ENCODE measurements at places on chromosomes 5 and 9. TPM values are rescaled to one million over a fixed set of nuclear protein-coding genes. Genes with fewer than 3 reads are reported as not detected.

The SPRY4 gene
- 21.5 TPM for total RNA-seq

The AUH gene
- 47.6 TPM for total RNA-seq

DNA sequence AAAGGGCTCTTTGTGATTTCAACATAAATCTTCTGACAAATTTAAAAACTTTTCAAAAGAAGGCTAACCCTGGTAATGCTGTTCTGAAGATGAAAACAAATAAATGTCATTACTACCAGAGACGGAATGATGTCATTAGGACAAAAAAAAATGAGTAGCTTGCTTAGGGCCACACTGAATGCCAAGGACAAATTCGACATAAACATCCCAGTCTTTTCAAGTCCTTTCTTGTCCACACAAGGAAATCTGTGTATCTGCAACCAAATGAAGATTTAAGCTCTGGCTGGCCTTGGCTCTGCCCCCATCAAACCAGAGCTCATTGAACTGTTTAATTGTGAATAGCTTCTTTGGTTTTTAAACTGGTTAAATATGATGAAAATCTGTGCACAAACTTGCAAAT is 592.7 kb downstream of the TLE1 start:
- H3K4me3 ChIP-seq: no peak overlapping the region
- no peaks in the 10 kb centered on the region for H3K4me1 ChIP-seq
- no peak overlapping the region for H3K27ac ChIP-seq
- no peaks in the 10 kb centered on the region for H3K36me3 ChIP-seq
- no peak for DNase-seq
- H3K27me3 ChIP-seq: no peaks in the 10 kb centered on the region

DNA sequence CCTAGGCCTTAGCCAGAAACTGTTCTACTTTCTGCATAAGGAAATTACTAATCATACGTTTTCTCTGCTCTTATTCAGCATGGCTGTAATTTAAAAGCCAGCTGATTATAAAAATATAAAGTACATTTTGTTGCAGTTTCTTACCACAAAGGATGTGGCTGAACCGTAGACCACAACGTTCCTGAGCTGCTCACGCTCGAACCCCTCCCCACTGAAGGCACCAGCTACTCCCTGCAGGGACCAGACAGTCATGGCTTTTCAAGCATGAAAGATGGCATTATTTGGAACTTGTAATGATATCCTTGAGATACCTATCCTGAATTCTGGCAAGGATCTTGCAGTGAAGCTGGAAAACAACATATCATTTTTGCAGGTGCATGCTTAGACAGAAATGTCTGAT is 91.8 kb upstream of the DMRT1 start:
- H3K4me1 ChIP-seq: no peaks in the 10 kb centered on the region
- DNase-seq: no peak
- no peaks in the 10 kb centered on the region for H3K27me3 ChIP-seq
- H3K36me3 ChIP-seq: no peaks in the 10 kb centered on the region

- no peaks in the 10 kb centered on the region for H3K27me3 ChIP-seq
- no peak overlapping the region for H3K4me3 ChIP-seq
- H3K27ac ChIP-seq: no peak overlapping the region
- H3K36me3 ChIP-seq: no peaks in the 10 kb centered on the region
- no peaks in the 10 kb centered on the region for H3K4me1 ChIP-seq
Measured at GRCh38 chr9:33202552-33203201, 35.5 kb upstream of the B4GALT1 start.

- H3K27me3 ChIP-seq: no peaks in the 10 kb centered on the region
- H3K4me3 ChIP-seq: no peak overlapping the region
- no peaks in the 10 kb centered on the region for H3K36me3 ChIP-seq
- no peak for DNase-seq
Measured at GRCh38 chr9:125894566-125894965, 147.4 kb downstream of the PBX3 start.

GRCh38 chr9:93013856-93014582 is 44.5 kb upstream of the SUSD3 start:
- no peaks in the 10 kb centered on the region for H3K36me3 ChIP-seq
- no peak overlapping the region for H3K27ac ChIP-seq
- DNase-seq: peak; percentile 7
- no peak overlapping the region for H3K4me3 ChIP-seq
- H3K4me1 ChIP-seq: no peaks in the 10 kb centered on the region

DNA sequence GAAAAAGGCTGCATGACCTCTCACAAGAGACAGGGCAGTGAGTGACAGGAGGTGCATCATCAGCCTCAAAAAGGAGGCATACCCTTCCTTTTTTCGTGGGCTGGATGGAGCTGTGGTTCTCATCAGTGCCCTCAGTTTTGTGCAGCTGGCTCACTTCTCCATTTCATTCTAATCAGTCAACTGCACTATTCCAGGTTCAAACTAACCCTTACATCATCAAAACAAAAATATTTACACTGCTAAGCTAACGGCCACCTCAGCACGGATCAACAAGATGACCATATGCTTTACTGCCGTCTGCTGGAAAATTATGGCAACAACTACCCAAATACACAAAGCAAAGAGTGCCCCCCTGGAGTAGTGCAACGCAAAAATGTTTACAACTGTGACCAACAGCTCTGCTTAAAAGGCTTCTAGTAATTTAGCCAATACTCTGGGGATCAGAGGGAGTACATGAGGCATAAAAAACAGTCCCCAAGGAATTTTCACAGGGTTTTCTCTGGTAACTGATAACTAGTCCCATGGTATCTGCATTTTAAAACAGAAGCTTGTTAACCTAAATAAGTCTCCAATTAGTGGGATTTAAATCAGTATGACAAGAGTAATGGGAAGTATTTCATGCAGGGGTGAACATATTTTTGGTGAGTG is 10.8 kb downstream of the KCNV2 start:
- H3K4me3 ChIP-seq: no peak overlapping the region
- no peaks in the 10 kb centered on the region for H3K4me1 ChIP-seq
- H3K36me3 ChIP-seq: no peaks in the 10 kb centered on the region
- no peaks in the 10 kb centered on the region for H3K27me3 ChIP-seq
- no peak overlapping the region for H3K27ac ChIP-seq

- H3K36me3 ChIP-seq: peaks cover 18% of the 10 kb centered on the region
- H3K27me3 ChIP-seq: no peaks in the 10 kb centered on the region
- peaks cover 7% of the 10 kb centered on the region for H3K4me1 ChIP-seq
Measured at GRCh38 chr5:139369181-139369580, 13.9 kb downstream of the SLC23A1 start.

- H3K4me3 ChIP-seq: peak overlapping the region; percentile 84
- H3K27me3 ChIP-seq: no peaks in the 10 kb centered on the region
- no peaks in the 10 kb centered on the region for H3K4me1 ChIP-seq
- no peaks in the 10 kb centered on the region for H3K36me3 ChIP-seq
Measured at GRCh38 chr5:83077662-83078261, 415 bp downstream of the XRCC4 start.

DNA sequence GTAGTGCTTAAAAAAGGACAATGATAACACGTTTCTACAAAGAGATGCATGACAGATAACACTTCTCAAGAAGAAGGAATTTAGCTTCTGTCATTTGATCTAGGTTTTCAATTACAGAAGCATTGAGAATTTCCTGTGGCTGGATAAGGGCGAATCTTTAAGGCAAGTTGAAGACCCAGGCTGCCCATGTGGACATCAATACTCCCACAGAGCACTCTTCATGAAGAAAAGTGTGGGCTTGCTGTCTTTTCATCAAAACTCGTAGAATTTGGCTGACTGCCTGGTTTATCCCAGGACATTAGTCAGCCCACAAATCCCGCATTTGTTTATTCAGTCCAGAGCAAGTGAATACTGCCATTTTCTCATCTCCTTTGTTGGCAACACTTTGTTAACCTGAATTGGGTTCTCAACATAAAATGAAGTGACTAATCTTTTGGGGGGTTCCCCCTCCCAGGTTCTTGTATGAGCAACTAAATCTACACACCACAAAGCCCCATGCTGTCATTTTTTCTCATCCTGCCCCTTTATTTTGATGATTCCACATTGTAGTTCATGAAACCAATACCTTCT is 43.4 kb upstream of the CDKN2B start:
- H3K27ac ChIP-seq: no peak overlapping the region
- no peaks in the 10 kb centered on the region for H3K27me3 ChIP-seq
- DNase-seq: no peak
- no peak overlapping the region for H3K4me3 ChIP-seq
